ENCODE measurements at places on chromosomes 5 and 9.

DNA sequence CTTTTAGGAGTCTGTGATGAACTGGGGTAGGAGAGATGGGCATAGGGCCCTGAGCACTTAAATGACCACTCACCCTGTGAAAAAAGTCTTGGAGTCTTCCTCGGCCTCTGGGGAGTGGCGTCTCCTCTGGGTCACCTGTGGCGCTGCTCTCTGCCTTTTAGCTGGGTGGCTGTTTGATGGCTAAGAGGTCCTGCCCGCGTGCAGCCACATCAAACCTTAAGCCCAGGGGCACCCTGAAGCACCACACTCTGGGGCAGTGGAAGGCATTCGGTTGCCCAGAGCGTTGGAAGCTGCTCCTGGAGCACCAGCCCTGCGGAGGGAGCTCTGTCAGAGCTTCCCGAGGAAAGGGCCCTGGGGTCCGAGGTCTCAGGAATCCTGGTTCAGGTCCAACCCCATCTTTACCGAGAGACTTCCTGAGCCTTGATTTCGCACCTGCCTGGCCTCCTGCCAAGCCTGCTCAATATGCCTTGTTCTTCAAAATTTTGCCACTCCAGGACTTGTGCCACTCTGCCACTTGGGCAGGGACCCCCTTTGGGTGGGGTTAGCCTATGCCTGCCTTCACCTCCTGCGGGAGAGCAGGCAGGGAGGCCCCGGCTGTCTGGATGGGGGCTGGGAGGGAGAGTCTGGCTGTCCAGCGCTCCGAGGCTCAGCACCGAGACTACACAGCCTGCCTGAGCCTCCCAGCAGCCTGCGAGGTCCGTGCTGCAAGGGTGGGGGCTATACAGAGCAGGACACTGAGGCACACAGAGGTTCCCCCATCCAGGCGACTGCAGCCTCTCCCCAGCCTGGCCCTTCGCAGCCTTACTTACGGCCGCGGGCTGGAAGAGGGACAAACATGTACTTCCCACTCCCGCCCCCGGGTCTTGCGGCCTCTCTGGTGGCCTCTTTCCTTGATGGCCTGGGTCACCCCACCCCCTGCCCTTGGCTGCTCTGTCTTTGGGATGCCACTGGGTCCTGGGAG lies 63.4 kb upstream of the RNU6ATAC start:
- DNase-seq: no peak

DNA sequence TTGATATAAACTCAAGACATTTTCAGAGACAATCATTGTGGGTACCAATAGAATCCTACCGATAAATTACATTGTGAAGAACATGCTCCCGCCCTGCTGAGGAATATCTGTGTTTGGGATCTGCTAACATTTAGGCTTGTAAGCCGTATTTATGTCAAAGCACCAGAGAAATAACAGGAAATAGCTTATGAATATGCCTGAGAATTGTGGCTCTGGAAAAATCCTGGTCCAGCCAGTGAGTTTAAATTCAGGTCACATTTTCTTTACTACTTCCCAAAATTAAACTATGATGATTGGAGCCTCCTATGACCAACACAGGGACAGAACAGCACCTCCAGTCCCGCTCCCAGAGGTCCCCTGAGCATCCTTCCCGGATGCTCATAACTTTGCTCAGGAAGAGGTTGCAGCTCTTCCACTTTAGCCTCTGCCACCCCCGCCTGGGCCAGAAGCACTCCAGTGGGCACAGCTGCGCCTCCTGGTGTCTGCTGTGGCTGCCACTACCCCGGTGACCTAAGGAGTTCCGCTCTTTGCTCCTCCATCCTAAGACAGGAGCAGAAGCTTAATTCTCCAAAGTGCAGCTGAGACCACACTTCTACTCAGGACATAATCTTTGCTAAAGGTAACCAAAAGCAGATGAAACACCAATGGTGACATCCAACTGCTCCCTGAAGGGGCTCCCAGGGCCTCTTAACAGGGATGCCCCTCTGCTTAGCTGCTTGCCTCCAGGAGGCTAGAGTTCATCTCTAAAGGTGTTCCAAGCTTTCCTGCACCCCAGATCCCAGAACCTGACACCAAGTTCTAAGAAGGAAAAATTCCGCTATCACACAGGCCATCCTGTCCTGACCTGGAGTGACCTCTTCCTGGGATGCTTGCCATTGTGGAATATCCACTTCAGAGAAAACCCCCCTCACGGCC lies 58.8 kb downstream of the SLC1A1 start:
- DNase-seq: no peak

GRCh38 chr9:110031511-110032173 lies 176.3 kb downstream of the C9orf152 start:
- no peak for DNase-seq

GRCh38 chr5:148748702-148749392 lies 77.6 kb upstream of the ADRB2 start:
- DNase-seq: no peak

DNA sequence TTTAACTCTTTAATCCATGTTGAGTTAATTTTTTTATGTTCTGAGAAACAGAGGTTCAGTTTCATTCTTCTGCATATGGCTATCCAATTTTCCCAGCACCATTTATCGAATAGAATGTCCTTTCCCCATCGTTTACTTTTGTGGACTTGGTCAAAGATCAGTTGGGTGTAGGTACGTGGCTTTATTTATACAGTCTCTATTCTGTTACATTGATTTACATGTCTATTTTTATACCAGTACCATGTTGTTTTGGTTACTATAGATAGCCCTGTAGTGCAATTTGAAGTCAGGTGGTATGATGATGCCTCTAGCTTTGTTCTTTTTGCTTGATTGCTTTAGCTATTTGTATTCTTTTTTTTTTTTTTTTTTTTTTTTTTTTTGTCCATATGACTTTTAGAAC lies 462.0 kb downstream of the HTR1A start:
- no peak for DNase-seq

DNA sequence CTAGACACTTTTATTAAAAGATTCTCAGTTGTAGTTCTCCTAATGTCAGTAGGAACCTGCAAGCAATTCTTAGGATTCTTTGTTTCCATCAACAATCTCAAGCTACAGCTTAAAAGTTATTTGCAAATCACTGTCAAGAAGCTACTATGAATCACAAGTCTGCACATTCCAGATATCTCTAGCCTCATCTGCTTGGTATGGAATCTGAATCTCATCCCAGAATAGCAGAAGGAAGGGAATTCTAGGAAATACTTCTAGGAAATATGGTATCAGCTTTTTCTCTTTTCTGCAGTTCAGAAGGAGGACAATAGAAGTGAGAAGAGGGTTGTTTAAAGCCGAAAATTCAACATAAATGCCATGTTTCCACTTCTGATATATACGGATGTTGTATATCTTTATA lies 792.2 kb upstream of the CDH9 start:
- no peak for DNase-seq

DNA sequence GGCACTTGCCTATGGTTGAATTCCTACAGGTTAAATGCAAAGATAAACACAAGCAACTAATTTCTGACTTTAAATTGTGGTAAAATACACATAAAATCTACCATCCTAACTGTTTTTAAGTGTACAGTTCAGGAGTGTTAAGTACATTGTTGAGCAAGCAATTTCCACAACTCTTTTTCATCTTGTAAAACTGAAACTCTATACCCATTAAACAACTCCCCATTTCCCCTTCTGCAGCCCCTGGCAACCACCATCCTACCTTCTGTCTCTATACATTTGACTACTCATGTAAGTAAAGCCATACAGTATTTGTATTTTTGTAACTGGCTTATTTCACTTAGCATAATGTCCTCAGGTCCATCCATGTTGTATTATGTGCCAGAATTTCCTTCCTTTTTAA lies 38.5 kb upstream of the STX17 start:
- DNase-seq: no peak

- DNase-seq: no peak
Observed at GRCh38 chr9:82513976-82514735, 525.6 kb downstream of the SPATA31D1 start.

DNA sequence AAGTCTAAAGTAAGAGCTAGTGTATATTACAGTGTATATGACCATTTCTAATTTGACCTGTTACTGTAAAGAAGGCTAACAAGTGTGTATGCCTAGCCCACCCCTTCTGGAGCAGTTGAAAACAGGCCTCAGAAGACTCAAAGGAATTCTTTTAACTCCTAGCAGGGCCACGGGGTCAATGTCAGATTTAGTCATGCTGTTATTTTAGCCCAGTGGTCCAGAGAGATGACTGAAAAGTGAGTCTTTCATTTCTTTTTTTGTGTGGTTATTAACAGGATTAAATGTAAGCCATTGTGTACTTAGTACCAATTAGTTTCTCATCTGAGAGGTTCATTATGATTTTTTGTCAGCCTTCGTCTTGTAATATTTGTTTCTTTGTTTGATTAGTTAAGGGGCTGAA lies 24.4 kb downstream of the ZCCHC7 start:
- no peak for DNase-seq

DNA sequence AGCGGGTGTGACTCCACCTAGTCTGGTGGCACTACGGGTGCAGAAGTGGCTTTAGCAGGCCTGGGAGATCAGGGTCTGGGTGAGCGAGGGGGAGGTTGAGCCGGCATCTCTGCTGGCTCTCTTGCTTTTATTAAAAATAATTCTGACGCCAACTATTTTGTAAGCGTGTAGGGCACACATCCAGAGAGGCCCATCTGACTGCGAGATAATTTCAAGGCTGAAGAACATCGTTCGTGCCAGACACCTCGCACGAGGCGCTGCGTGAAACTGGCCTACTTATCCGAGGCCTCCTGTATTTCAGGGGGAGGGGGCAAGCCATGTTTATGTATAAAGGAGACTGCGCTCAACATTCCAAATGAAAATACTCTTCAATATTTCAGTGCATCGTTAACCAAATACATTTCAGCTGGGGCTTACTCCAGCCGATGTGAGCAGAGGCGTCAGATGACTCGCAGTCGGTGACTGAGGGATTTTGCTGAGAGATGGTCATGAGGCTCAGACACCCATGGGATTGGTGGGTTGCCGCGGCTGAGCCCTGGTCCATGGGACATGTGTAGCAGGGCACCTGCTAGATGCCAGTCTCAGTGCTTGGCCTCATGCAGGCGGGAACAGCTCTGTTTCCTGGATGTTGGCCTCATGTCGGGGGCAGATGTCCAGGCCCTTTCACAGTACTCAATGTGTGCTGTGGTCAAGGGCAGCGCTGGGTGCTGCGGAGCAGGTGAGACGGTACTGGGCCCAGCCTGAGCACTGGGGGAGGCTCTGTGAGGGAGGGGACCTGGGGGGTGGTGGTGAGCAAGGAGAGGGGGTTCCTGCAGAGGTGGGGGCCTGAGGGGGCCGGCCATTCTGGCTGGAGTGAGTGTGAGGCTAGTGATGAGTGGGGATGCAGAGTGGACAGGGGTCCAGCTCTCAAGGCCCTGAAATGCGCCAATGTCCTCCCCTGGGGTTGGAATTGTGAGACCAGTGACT lies 201.5 kb downstream of the DAB2IP start:
- DNase-seq: no peak

GRCh38 chr5:57262541-57262940 lies 88.7 kb downstream of the GPBP1 start:
- no peak for DNase-seq

GRCh38 chr5:57772512-57772911 lies 289.9 kb upstream of the ACTBL2 start:
- DNase-seq: no peak

GRCh38 chr5:74927336-74927735 lies 61.1 kb upstream of the FAM169A start:
- DNase-seq: no peak

DNA sequence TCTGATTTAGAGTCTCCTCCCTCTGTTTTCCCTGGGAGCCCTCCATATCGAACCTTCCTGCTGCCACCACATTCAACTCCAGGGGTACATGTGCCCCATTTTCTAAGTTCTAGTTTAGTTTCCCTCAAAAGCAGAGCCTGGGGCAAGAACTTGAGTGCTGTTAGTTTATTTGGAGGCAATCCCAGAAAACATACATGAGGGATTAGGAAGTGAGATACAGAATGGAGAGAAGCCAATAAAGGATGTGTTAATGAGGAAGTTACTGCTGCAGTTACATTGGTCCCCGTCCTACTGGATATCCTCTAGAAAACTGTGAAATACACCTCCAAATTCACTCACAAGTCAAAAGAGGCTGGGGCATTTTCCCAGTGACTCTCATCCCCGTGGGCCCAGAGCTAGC lies 159.4 kb upstream of the SMARCA2 start:
- no peak for DNase-seq

GRCh38 chr5:35856765-35857351 lies at the start of gene IL7R:
TSS of gene IL7R (plus strand) at chr5:35856891. CDS start at chr5:35856978, 87 bp downstream.
- DNase-seq: no peak

GRCh38 chr5:9415566-9415965 lies 130.3 kb downstream of the SEMA5A start:
- no peak for DNase-seq

GRCh38 chr9:16090907-16091629 lies 538.2 kb downstream of the CCDC171 start:
- no peak for DNase-seq

DNA sequence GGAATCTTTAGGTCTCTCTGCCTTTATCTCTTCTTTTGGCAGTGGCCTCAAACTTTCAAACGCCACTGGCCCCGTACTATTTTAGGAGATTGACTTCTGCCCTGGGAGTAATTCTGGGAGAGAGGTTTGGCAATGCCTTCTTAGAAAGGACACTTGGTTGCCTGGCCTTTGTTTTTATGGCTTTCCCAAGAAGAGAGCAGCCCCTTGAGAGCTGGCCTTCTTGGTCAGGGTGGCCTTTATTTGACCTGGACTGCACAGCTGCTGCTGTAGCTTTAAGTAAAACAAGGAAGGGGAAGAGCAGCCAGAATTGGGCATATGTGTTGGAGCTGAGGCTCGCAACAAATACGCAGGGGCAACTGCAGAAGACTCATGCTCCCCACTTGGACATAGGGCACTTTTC lies 60.8 kb downstream of the PTPN3 start:
- DNase-seq: no peak

DNA sequence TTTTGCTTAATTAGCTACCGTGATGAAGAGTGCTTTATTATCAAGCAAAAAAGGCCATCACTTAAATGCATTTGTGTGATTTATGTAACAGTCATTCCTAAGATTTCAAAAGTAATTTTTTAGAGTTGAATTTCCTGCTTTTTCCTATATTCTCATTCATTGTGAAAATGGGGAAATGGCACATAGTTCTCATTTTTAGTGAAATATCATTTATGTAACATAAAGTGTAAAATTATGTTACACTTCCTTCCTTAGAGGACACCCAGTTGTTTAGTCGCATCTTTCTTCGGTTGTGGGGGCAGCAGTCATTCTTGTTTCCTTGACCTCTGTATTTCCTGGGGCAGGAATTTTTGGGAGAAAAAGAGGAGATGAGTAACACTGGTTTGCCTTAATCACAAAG lies 142.8 kb downstream of the MAST4 start:
- no peak for DNase-seq

DNA sequence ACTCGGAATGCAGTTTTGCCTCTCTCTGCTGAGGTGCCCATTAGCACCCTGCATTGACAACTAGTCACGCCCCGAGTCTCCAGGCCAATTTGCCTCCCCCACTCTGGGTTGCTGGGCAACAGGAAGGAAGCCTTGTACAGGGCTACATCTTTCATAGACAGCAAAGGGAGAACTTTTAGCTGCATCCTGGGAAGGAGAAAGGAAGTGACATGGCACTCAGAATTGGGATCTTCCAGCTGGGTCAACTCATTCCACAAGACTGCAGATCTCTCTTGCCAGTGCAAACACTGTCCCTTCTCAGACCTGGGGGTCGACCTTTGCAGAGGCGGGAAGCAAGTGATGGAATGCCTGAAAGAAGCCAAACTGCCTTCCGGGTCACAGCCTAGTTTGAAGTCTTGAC lies 282.0 kb downstream of the SLIT3 start:
- no peak for DNase-seq
